ENCODE measurements at places on chromosomes 2 and 18.

GRCh38 chr2:9972621-9973479 lies 21.4 kb downstream of the GRHL1 start:
- H3K36me3 ChIP-seq, result no peaks in the 10 kb centered on the region
- peaks cover 62% of the 10 kb centered on the region for H3K4me1 ChIP-seq
- H3K4me3 ChIP-seq, result no peak overlapping the region
- H3K27ac ChIP-seq, result peak overlapping the region; percentile 15

DNA sequence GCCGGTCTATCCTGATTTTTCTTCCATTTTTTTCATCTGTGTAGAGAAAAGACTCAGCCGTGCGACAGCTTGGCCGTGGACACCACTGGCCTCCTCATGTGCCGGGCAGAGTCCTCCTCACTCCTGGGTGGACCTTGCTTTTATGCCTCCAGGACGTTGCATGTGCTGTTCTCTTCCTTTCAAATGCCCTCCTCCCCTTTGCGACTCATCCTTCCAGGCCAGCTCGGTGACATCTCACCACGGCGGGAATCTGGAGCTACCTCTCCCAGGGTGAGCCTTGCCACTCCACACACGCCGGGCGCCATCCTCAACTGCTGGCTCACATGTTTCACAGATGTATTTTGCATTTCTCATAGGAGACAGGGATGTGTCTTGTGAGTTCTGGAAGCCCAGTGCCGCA lies 198.5 kb upstream of the HDAC4 start:
- H3K4me3 ChIP-seq, result no peak overlapping the region
- H3K27me3 ChIP-seq, result peaks cover 80% of the 10 kb centered on the region
- no peaks in the 10 kb centered on the region for H3K36me3 ChIP-seq

GRCh38 chr2:15731213-15731888 lies 139.7 kb downstream of the DDX1 start:
- H3K36me3 ChIP-seq, result no peaks in the 10 kb centered on the region
- no peak for DNase-seq
- H3K4me1 ChIP-seq, result peaks cover 12% of the 10 kb centered on the region

DNA sequence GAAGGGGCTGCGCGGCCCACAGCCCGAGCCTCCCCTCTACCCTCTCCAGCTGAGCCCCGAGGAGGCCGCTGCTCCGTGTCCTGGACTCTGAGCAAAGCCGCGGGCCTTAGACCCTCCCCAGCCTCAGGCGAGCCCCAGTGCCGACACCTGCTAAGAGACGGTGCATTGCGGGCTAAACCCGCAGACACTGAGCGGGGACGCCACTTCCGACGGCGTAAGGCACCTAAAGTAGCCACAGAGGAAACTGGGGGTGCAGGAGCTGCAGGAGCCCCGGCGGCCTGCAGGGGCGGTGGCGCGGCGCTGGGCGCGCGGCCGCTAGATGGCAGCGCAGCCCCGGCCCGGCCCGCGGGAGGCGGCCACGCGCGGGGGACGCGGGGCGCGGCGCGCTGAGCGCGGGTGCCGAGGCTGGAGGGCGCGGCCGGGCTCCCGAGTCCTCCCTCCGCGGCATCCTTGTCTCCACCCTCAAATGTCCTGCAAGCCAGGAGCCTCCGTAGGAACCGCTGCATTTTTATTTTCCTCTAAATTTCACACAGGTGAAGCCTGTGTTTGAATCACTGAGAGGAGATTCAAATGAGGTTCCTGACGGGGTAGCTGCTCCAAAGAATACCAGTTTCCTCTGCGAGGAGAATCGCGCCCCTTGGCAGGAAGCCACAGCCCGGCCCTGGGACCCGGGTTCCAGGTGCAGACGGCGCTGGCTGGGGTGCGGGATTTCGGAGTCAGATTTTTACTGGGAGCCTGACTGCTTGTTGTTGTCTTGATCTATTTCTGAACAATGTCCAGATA lies 650.5 kb downstream of the GALR1 start:
- H3K4me1 ChIP-seq, result 0 out of 2 replicates have a peak, but pooled peaks cover 3% of the 10 kb centered on the region
- peaks cover 44% of the 10 kb centered on the region for H3K27me3 ChIP-seq
- H3K27ac ChIP-seq, result no peak overlapping the region
- peak; percentile 47 for DNase-seq
- H3K36me3 ChIP-seq, result no peaks in the 10 kb centered on the region
- peak overlapping the region; percentile 58 for H3K4me3 ChIP-seq

GRCh38 chr2:191202209-191202721 lies 42.9 kb upstream of the MYO1B start:
- no peaks in the 10 kb centered on the region for H3K36me3 ChIP-seq
- peak; percentile 23 for DNase-seq
- no peak overlapping the region for H3K4me3 ChIP-seq
- no peaks in the 10 kb centered on the region for H3K27me3 ChIP-seq

- no peak overlapping the region for H3K4me3 ChIP-seq
- peaks cover 2% of the 10 kb centered on the region for H3K4me1 ChIP-seq
- no peaks in the 10 kb centered on the region for H3K27me3 ChIP-seq
- DNase-seq, result no peak
Measured at GRCh38 chr2:14706201-14706600, 73.7 kb downstream of the LRATD1 start.

GRCh38 chr18:23881778-23882177 lies 132.8 kb upstream of the TTC39C start:
- H3K36me3 ChIP-seq, result peaks cover 60% of the 10 kb centered on the region
- no peak for DNase-seq
- no peaks in the 10 kb centered on the region for H3K27me3 ChIP-seq
- H3K4me3 ChIP-seq, result no peak overlapping the region

DNA sequence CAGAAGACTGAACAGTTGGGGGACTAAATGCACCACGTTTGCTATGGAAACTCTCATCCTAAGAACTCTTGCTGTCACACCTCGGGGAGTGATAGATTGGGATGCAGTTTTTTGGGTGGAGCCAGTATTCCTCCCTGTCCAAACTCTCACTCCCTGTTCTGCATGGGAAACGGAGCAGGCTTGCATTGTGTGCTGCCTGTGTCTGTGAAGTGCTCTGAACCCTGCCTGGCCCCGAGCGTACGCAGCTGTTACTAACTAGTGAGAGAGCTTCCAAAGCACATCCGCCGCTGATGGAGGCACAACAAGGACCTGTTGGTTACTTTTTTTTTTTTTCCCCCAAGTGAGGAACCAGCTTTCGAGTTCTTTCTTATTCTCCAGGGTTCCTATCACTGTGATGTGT lies 195.5 kb downstream of the ANAPC1 start:
- H3K4me1 ChIP-seq, result no peaks in the 10 kb centered on the region
- H3K27ac ChIP-seq, result no peak overlapping the region
- no peak overlapping the region for H3K4me3 ChIP-seq
- H3K36me3 ChIP-seq, result no peaks in the 10 kb centered on the region
- no peak for DNase-seq
- no peaks in the 10 kb centered on the region for H3K27me3 ChIP-seq

- H3K4me1 ChIP-seq, result no peaks in the 10 kb centered on the region
- no peak for DNase-seq
- H3K27me3 ChIP-seq, result 0 out of 2 replicates have a peak, but pooled peaks cover 6% of the 10 kb centered on the region
- H3K27ac ChIP-seq, result no peak overlapping the region
Measured at GRCh38 chr18:64392202-64392601, 243.3 kb upstream of the LINC00305 start.

- DNase-seq, result no peak
- H3K4me3 ChIP-seq, result no peak overlapping the region
- H3K4me1 ChIP-seq, result peaks cover 27% of the 10 kb centered on the region
Measured at GRCh38 chr2:75311993-75312392, 112.7 kb upstream of the TACR1 start.

DNA sequence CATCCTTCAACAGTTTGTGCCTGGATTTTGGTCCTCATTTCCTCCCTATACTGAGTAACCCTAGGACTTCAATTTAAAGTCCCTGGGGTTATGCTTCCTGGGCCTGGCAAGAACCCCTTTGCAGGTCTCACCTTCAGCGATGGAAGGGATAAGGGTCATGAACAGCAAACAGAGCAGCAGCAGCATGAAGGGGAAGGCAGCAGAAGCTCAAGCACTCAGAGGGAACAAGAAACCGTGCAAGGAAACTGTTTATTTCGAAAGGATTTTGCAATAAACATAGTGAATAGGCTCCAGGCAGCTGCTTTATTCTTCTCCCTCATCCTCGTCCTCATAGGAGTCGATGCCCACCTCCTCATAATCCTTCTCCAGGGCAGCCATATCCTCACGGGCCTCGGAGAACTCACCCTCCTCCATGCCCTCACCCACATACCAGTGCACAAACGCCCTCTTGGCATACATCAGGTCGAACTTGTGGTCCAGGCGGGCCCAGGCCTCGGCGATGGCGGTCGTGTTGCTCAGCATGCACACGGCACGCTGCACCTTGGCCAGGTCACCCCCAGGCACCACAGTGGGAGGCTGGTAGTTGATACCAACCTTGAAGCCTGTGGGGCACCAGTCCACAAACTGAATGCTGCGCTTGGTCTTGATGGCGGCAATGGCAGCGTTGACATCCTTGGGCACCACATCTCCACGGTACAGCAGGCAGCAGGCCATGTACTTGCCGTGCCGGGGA lies 2.8 kb upstream of the TUBA4B start:
- H3K4me1 ChIP-seq, result peaks cover 66% of the 10 kb centered on the region
- H3K27me3 ChIP-seq, result no peaks in the 10 kb centered on the region
- H3K4me3 ChIP-seq, result peak overlapping the region; percentile 48
- peaks cover 14% of the 10 kb centered on the region for H3K36me3 ChIP-seq
- H3K27ac ChIP-seq, result peak overlapping the region; percentile 93

GRCh38 chr18:69257861-69258458 lies 142.7 kb upstream of the DOK6 start:
- H3K27ac ChIP-seq, result no peak overlapping the region
- H3K4me3 ChIP-seq, result no peak overlapping the region
- H3K4me1 ChIP-seq, result no peaks in the 10 kb centered on the region
- peak; percentile 28 for DNase-seq
- no peaks in the 10 kb centered on the region for H3K27me3 ChIP-seq
- no peaks in the 10 kb centered on the region for H3K36me3 ChIP-seq

- no peak overlapping the region for H3K4me3 ChIP-seq
- no peak for DNase-seq
- no peaks in the 10 kb centered on the region for H3K27me3 ChIP-seq
- peaks cover 21% of the 10 kb centered on the region for H3K36me3 ChIP-seq
Measured at GRCh38 chr2:3195641-3196476, 181.8 kb downstream of the EIPR1 start.

- DNase-seq, result no peak
- H3K36me3 ChIP-seq, result no peaks in the 10 kb centered on the region
- H3K4me3 ChIP-seq, result no peak overlapping the region
- H3K27ac ChIP-seq, result no peak overlapping the region
- H3K4me1 ChIP-seq, result peaks cover 22% of the 10 kb centered on the region
- H3K27me3 ChIP-seq, result peaks cover 8% of the 10 kb centered on the region
Measured at GRCh38 chr2:73172963-73173362, 29.4 kb upstream of the NOTO start.

GRCh38 chr2:20669562-20670314 lies 2.8 kb downstream of the GDF7 start:
- no peak overlapping the region for H3K4me3 ChIP-seq
- H3K27me3 ChIP-seq, result peaks cover 32% of the 10 kb centered on the region
- no peak for DNase-seq
- H3K36me3 ChIP-seq, result no peaks in the 10 kb centered on the region
